ENCODE measurements at places on chromosomes 1 and 21.

- DNase-seq: no peak
Observed at GRCh38 chr1:172778456-172779455, 119.9 kb downstream of the FASLG start.

DNA sequence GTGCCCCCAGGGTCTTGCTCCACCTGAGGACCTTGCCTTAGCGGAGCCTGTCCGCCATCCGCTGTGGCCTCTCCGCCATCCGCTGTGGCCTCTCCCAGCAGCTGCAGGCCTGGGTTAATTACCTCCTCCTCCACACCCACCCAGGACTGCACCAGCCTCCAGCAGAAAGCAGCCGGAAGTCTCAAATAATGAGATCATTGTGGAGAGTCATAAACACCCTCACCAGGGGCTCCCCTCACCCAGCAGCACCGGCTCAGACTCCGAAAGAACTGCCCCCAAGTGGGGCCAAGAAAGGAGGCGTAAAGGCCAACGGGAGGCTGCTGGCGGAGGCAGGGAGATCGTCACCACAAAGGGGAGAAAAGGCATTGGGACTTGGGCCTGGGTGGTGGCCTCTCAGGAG is 10.7 kb upstream of the GPR153 start:
- no peak for DNase-seq

DNA sequence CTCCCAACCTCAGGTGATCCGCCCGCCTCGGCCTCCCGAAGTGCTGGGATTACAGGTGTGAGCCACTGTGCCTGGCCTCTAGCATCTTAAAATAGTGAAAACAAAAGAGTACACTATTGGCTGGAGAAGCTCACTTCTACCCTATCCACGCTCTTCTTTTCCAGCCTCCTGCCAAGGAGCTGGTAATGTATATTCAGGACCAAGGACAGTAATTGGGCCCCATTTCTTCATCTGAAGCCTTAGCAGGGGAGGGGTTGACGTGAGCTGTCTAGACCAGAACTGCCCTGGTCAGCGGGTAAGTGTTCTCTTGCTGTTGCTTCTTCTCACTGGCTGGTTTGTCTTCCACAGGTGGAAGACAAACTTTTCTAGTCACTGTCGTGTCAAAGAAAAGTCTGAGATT is 70.2 kb downstream of the DNM3 start:
- DNase-seq: no peak

GRCh38 chr1:39346872-39347271 is 142.4 kb downstream of the MACF1 start:
- no peak for DNase-seq

GRCh38 chr21:31893851-31894415 is 21.1 kb downstream of the HUNK start:
- no peak for DNase-seq

- DNase-seq: no peak
Observed at GRCh38 chr1:215290018-215290417, 207.5 kb downstream of the KCNK2 start.

DNA sequence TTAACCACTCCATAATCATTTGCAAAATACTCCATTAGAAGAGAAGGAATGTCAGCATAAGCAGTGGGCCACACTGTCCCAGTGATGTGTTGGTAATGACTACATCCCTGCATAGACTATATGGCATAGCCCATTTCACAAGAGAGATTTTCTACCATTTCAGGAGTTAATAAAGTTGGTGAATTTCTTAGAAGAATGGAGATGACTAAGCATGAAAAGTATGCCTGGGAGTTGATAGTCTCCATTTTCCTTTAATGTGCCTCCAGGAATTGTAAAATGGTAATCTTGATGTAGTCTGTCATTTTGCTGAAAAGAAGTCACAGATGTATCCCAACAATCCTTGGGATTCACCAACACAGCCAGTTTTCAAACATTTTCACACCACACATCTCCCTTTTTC is 608.8 kb upstream of the CHRM3 start:
- no peak for DNase-seq

DNA sequence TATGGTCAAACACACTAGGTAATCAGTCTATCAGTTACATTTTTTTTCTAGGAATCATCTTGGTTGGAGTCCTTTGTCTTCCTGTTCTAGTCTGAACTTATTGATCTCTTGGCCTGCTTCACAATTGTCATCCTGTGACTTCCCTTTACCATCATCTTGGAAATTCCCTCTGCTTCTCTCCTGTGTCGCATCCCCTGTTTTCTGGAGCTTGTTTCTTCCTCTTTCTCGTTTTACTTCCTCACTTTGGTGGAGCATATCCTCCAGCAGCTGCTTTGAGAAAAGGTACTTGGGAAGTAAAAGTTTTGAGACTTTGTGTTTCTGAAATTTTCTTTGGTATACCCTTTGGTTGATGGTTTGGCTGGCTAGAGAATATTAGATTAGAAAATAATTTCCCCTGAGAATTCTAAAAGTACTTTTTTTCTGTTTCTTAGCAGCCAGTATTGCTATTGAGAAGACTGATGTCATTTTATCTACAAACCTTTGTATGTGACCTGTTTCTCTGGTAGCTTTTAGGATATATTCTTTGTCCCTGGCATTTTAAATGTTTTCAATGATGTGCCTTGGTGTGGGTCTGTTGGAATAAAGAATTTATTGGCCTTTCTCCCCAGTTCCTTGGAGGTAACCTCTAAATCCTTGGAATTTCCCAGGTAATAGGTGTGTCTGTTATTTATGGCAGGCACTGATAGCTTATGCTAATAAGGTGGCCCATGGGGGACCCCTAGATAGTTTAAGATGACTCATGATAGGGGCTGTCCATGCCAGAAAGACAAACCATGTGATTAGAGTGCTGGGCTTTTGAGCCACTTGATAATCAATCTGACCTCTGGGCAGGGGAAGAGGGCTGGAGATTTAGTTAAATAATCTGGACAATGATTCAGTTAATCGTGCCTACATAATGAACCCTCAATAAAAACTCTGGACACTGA is 6.1 kb upstream of the MYCL start:
- DNase-seq: no peak

- DNase-seq: no peak
Observed at GRCh38 chr1:64877151-64877550, 89.2 kb downstream of the JAK1 start.

GRCh38 chr21:26385721-26386120 is 187.4 kb downstream of the CYYR1 start:
- DNase-seq: no peak

GRCh38 chr1:64839732-64840405 is 95.0 kb downstream of the RAVER2 start:
- no peak for DNase-seq

DNA sequence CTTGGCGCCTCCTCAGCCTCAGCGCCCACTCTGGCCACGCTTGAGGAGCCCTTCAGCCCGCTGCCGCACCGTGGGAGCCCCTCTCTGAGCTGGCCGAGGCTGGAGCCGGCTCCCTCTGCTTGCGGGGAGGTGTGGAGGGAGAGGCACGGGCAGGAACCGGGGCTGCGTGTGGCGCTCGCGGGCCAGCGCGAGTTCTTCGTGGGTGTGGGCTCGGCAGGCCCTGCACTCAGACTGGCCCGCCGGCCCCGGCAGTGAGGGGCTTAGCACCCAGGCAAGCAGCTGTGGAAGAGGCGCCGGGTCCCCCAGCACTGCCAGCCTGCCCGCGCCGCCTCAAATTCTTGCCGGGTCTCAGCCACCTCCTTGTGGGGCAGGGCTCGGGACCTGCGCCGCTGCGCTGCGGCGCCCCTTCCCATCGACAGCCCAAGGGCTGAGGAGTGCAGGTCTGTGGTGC is 61.4 kb downstream of the SLC16A1 start:
- no peak for DNase-seq
